ENCODE measurements at places on chromosomes 12 and 14.
A peak's percentile ranks its signal among the peaks of the same experiment; 100 is the strongest.

DNA sequence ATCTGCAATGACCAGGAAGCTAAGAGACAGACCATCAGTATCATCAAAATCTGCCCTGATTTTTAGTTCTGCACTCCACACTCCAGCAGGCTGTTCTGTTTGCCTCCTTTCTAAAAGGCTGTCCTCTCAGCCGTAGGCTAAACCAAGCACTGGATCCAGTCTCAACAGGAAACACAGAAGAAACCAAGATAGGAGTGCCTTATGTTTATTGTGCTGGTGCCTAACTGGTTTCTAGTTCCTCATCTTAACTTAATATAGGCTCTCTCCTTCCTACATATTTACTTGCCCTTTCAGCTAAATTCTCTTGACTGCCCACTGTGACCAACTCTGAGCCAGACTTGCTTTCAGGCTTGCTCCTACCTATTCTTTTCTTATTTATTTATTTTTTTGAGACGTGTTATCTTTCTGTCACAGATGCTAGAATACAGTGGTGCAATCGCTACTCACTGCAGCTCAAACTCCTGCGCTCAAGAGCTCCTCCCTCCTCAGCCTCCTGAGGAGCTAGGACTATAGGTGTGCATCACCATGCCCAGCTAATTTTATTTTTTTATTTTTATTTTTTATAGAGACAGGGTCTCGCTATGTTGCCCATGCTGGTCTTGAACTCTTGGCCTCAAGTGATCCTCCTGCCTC is 30.8 kb downstream of the GALNT4 start:
- no peak for DNase-seq

DNA sequence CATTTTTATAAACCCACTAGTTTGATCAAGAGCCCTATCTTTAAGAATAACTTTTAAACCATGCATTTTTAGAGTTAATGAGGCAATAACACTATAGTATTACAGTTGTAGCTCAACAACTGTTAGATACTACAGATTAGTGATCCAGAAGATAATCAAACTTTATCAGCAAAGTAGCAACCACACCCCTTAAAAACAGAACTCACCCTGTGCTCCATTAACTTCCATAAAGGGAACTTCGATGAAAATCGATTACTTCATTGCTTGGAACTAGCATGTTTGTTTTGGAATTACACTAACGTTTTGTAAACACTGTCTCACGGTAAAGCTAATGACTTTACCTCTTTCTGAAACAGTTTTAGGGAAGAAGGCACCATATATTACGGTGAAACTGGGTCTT is 1.4 kb downstream of the SGPP1 start:
- DNase-seq: no peak

DNA sequence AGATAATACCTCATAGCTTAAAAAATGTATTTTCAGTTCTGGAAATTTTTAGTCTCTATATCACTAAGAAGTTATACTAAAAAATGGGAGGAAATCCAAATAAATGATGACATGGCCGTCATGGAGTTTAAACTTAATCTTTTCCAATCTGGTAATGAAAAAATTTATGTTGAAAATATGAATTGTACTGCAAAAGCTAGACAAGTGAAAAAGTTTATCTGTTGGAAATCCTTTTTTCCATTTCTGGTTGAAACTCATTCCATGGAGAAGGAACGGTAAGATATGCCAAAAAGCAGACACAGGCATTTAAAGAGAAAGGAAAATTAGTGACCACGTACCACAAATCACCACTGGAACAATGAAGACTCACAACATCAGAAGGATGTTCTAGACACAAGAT is 314.2 kb upstream of the PRICKLE1 start:
- DNase-seq: no peak

DNA sequence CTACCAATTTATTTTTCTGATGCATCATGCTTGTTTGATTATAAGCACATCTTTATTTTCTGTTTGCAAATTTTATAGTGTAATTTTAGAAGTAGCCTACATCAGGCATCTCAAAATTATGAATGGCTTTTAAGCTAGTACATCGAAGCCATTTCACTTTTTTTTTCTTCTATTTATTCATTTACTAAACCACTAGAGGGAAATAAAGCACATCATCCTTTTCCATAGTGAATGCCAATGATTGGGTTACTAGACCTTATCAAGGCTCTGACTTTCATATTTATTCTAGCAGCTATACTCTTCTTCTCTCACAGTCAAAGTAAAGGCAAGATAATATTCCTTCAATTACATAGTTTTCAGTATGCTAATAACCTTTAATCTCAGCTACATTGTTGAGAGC is 736.4 kb upstream of the LRFN5 start:
- no peak for DNase-seq

DNA sequence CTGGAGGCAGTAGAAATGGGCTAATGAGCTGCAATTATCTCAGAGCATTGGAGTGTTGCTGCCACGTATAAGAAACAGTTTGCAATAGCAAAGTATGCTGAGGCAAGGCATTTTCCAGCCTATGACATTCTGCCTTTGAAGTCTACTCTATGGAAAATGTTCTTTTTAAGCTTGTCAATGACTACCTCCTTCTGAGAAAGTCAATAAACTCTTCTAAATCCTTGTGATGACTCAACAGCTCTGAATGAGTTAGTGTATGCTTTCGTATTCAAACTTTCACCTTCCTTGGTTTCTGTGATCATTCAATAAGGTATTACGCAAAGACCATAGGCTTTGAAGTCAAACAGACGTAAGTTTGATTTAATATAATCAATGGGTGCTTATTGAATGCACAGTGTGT is 111.2 kb downstream of the CAPZA3 start:
- no peak for DNase-seq

DNA sequence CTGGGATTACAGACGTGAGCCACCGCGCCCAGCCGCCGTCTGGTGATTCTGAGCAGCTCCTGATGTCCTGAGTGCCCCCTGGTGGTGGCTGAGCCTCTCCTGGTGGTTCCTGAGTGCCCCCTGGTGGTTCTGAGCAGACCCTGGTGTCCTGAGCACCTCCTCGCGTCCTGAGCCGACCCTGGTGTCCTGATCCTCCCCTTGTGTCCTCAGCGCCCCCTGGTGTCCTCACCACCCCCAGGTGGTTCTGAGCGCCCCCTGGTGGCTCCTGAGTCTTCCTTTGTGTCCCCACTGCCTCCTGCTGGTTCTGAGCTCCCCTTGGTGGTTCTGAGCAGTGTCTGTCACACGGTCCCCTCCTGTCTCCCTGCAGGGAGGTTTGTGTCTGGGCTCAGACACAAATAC is 1304.9 kb downstream of the TMEM121 start:
- DNase-seq: peak; percentile 70

GRCh38 chr14:100717386-100717785 is 9.3 kb upstream of the DLK1 start:
- DNase-seq: no peak

- no peak for DNase-seq
Observed at GRCh38 chr12:113392988-113393579, 10.6 kb downstream of the SDS start.

- no peak for DNase-seq
Observed at GRCh38 chr12:132561427-132562156, 48.8 kb downstream of the LRCOL1 start.

- DNase-seq: no peak
Observed at GRCh38 chr12:119314290-119314689, 20.2 kb upstream of the CCDC60 start.

DNA sequence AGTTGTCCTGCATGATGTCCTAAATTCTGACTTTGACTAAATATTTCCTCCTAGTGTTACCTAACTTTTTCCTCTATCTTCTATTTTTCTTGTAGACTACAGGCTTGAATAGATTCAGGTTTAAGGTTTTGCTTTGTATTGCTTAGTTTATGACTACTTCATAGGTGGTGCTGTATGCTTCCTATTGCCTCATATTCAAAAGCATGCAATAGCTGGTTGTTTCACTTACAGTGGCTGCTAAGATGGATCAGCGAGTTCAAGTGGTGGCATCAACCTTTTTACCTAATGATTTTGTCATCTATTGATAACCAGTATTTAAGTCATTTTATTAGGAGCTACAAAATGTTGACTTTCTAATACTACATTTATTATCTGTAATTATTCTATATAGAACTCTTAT is 36.3 kb upstream of the BICD1 start:
- no peak for DNase-seq

DNA sequence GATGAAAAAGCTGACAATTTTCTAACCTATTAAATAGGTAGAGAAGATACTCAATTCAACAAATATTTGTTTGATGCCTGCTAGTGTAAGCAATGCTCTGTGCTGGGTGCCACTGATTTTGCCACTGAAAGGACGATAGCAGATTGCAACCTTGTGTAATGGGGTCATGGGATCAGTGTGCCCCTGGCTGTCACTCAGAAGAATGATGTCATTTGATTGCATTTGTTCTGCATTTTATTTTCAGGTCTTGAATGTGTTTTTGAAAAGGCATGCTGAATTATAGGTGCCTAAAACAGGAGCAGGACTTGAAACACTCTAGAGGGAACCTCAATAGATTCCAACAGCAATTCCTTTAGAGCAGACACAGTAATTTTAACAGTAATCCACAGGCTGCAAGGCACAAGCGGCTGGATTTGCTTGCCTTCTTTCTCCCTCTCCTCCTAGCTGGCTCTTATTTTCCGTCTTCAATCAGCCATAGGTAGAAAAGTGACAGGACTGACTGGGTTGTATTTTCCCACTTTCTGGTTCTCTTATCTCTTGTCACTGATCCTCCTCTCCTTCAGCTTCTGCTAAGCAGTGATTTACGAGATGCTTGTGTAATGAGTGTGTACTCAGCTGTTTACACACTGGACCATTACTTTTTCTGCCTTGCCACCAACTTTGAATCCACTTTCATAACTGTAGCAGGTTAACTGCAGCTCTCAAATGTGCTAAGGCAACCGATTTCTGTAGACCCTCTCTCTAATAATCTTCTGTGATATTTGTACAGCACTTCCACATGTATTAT is 4.1 kb downstream of the PLXNC1 start:
- no peak for DNase-seq

GRCh38 chr12:66345956-66346355 is 43.7 kb downstream of the HELB start:
- no peak for DNase-seq

DNA sequence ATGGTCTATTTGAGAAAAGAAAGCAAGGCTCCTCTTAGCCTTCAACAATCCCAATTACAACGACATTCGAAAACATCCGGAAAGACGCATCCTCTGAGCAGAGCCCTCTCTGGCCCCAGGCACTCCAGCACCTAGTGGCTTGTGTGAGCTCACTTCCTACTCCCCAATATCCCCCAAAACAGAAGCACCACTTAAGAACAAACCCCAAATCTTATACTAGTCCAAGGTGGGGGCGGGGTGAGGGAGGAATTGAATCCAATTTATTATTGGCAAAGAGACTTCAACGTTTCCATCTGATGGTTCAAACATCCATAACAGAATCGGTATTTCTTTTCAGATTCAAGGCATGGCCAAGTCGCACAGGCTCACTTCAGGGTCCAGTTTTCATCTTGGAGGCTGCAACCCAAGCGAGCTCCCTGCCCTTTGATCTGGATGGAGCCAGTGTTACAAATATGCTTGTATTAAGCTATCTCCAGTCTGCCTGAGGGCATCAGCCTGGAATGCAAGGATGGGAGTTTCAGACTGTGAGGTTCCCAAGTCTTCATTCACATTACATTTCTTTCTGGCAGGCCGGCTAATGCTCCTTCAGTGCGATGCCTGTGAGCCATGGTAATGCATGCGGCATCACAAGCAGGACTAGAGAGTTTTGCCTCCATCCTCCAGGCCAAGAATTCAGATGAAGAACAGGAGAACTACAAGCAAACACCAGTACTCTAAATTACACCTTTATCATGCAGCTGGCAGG is 132.5 kb upstream of the FOXN3 start:
- no peak for DNase-seq

DNA sequence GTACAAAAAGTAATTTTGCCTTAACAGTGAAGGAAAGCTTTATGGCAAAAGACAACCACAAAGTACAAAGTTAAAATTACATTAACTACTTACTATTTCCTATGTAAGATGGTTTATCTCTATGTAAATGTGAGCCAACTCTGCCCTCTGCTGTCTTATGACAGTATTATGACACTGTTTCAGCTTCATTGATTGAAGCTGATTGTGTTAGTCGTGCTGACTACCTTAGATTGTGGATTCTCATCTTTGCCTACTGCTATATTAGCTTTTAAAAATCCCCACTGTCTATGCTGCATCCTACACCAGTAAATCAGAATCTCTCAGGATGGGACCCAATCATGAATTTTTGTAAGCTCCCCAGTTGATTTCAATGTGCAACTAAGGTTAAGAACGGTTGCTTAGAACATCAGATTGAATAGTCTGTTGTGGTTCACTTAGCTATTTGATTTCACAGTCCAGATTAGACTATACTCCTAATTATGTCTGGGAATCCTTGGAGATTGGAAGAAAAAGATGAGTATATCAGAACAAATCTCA is 12.2 kb upstream of the SPTB start:
- peak; percentile 44 for DNase-seq

GRCh38 chr14:102927878-102928411 is 5.5 kb downstream of the AMN start:
- DNase-seq: no peak

- DNase-seq: no peak
Observed at GRCh38 chr12:124379938-124380754, 85.3 kb downstream of the RFLNA start.

DNA sequence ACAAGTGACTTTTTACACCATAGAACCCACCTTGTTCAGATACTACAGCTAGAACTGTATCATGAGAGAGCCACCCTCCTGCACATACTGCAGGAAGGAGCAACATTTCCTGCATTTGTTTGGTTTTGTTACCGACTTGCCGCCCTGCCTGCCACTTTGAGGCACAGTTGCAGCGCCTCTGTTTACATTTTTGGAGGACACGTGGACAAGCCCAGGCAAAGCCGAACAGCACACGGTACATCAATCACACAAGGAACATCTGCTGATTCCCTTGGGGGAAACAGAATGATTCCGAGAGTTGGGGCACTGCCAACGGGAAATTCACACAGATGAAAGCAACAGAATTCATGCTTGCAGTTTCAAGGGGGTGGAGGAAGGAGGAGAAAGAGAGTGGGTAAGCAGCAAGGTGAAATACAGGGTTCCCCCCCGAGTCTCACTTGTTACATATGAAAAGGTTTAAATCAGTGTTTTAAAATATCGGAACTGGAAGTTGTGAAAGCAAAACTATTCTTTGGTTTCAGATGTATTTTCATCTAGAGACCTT is 110.7 kb downstream of the BTG1 start:
- DNase-seq: peak; percentile 62

GRCh38 chr12:114671443-114672411 is 12.2 kb downstream of the TBX3 start:
- DNase-seq: no peak

DNA sequence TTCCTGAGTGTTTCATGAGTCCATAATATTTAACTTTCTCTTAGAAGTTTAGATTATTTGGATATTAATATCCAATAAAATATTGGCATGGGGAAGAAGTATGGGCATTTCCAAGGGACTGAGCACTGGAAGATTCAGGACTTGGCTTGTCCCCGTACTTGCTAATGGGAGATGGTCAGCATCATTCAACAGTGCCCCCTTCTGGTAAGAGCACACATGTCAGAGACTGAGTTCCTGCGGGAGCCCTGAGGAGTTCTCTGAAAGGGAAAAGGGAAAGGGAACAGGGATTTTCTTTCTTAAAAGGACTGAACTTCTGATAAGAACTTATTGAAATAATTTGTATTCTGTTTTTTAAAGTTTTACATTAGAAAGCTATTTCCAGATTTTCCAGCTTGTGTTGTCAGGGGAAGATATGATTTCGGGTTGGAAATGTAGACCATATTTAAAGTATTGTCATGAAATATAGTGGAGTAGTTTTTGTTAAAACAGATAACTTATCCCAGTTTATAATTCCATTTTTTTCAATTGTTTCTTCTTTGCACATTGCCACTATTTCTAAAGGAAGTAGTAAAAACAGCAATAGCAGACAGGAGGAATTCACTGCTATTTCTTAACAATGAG is 59.8 kb upstream of the C12orf71 start:
- DNase-seq: peak; percentile 58
